Cerebellar nuclear complex (tissue), 1 donor: ENCODE measurements at places on chromosomes 2 and 18.

DNA sequence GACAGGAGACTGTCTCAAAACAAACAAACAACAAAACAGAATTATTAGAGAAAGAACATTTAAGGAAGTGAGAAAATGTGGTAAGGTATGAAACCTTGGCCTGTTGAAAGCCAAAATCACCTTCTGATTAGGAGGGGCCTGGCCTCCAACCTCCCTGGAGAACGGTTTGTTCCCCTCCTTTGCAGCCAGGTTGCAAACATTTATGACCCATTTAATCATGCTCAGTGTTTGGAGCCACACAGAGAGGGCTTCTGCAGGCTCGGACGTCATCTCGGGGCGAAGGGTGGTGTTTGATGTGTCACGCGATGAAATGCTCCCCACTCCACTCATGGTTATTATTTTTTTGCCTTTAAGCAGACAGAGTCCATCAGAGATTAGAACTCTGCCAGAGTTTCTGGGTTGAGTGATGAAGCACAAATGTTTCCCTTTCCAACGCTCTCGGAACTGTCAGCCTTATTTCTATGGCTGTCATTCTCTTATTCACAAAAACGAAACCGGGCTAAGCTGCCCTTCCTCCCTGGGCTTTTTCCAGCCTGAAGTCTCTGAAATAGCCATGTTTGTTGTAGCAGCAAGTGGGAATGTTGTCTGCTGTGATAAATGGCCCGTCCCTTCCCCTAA, 33.6 kb upstream of the ROCK2 start:
- DNase-seq, result peak; percentile 3

DNA sequence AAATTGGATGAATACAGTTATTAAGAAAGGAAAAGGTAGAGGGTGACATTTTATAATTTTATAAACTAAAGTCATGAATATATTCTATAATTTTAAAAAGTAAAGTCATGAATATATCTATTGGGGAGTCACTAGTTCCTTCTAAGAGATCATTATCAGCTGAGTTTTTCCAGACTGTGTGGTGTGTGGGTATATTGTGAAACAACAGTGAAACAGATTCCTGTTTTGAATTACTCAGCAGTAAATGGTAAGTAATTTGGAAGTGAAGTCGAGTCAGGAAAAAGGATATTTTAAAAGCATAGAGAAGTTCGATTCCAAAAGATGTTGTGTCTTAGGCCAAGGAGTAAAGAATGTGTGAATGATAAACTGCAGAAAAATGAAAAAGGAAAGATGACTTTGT, 1018.2 kb upstream of the NXPH2 start:
- no peak for DNase-seq

- DNase-seq, result no peak
Measured at GRCh38 chr18:42620657-42621056, 494.8 kb downstream of the RIT2 start.

DNA sequence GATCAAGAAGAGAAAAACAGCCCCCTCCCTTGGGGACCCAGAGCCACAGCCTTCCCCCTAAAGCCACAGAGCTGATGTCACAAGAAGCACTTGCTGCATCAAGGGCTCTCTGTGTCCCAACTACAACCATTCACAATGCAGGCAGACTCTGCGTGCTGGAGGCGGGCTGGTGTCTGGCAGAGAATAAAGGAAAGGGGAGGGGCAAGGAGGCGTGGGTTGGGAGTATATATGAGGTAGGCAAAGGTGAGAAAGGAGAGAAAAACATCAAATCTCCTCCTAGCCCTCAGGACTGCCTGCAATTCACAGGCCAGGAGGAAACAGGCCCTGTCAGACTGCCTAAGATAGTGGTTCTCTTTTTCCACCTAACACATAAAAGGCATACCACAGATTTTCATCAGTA, 48.8 kb upstream of the IHH start:
- DNase-seq, result no peak

DNA sequence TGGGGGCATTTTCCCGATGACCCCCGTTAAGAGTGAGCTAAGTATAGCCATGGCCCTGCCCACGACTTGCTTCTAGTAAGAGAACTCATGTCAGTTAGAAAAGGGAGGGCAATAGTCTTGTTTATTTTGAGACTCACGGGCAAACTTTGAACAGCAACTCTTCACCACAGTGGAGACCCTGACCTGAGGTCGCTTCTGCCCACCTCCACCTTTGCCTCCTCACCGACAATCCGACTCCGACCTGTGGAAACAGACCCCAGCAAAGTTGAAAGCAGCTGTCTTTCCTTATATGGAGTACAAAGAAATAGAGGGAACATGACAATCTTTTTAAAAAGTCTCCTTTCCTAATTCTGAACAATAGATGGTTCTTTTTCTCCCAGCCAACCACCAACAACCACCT, 155.0 kb upstream of the GCFC2 start:
- no peak for DNase-seq

DNA sequence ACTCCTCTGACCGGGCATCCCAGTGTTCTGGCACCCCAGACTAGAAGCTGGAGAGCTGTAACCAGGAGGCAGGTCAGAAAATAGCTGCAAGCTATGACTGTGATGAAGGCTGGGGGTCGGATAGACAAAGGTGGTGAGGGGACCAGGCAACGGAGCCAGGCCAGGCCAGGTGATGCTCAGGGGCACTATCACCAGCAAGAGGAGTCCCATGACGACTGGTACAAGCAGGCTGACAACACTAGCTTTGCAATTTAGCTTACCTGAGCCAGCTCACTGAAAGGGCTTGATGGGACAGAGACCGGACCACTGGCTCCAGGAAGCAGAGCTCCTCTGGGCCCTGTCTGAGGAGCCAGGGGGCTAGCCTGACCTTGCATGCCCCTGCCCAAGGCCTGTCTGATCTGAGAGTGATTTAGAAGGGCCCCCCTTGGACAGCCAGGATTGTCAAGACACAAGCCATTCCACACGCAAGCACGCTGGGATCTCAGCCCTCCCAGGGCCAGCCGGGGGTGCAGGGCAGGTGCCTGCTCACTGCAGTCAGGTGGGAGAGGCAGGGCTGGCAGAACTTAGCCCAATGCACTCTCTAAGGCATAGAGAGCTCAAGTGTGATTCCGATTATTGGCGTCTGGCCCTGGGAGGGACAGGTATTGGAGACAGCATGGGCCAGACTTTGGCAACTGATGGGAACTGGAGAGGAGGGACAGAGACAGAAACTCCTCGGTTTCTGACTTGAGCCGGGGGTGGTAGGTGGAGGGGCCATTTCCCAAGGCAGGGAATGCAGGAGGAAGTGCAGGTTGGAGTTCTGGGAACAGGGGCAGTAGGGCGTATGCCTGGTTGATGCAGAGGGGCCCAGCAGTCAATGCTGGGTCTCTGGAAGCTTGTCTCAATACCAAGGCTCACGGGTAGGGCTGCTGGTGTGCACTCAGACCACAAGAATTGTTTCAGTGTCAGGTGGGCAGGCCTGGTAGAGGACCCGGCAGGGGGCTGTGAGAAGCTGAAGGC, 47.7 kb downstream of the MYO7B start:
- no peak for DNase-seq

DNA sequence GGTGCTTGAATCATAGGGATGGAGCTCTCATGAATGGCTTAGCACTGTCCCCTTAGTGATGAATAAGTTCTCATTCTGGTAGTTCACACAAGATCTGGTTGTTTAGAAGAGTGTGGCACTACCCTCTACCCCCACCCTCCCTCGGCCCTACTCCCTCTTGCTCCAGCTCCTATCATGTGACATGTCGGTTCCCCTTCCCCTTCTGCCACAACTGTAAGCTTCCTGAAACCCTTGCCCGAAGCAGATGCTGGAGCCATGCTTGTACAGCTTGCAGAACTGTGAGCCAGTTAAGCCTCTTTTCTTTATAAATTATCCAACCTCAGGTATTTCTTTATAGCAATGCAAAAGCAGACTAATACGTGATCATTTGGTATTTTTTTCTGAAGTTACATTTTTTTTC, 1012.6 kb downstream of the BCL11A start:
- no peak for DNase-seq

GRCh38 chr2:3443506-3444084, 64.1 kb downstream of the TRAPPC12 start:
- DNase-seq, result no peak

- DNase-seq, result no peak
Measured at GRCh38 chr2:535222-535621, 142.0 kb downstream of the TMEM18 start.

DNA sequence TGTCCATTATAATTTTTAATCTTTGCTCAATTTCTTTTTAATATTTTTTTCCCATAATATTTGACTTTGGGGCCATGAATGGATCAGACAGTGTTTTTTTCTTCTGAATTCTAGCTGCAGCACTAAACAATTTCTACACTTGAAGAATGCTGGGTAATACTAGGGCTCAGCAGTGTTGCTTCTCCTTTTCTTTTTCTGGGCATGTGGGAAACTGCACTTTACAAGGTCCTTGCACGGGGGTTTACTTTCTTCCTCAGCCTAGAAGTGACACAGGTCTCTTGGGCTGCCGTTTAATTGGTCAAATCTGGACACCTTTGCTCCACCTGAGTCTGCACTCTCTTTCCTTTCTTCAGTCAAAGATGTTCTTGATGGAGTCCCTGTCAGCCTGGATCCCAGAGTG, 135.4 kb upstream of the APCDD1 start:
- no peak for DNase-seq

GRCh38 chr2:204706939-204707338, 161.7 kb downstream of the PARD3B start:
- no peak for DNase-seq
